Upper lobe of right lung (tissue), 1 donor: ENCODE measurements at places on chromosomes 5 and 9.

DNA sequence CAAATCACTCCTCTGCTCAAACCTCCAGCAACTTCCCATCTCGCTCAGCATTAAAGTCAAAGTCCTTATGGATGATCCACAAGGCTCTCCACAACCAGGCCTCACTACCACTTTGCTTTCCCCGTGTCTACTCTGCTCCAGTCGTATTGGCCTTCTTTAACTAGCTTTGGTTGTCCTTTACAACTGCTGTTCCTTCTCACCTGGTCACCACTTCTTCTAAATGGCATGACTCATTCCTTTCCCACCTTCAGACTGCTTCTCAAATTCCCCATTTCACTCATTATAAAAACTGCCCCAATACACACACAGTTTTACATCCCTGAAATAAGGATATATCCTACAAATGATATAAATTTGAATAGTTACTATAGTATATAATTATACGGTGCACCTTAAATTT, 30.4 kb downstream of the CERT1 start:
- no peak for DNase-seq

DNA sequence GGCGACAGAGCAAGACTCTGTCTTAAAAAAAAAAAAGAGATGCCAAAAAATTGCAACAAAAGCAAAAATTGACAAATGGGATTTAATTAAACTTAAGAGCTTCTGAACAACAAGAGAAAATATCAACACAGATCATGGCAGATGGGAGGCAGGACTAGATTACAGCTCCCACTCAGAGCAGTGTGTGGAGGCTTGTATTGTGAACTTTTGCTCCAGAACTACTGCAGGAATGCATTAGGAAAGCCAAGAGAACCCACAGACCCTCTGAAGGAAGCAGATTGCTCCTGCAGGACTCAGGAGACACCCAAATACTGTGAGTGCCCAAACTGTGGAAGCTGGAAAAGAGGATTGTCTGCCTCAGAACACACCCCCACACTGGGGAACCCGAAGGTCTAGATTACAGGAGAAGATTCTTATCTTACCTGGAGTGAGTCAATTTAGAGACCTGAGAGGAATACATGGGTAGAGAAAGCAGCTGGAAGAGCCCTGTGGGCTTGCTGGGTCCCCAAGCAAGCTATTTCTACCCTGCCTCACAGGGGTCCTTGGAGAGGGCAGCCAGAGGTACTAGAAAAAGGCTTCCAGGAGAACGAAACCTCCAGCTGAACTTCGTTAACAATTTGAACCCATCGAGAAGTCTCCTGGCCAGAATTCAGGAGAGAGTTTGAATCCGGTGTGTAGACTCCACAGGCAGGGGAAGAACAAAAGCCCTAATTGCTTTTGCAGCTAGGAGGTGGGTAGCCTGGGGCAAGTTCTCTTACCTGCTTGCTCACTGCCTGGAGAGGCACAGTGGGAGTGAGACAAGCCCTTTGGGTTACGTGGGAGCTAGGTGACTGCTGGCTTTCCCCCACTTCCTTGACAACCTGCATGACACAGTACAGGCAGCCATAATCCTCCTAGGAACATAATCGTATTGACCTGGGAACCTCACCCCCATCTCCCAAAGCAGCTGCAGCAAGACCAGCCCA, 593.4 kb upstream of the RGMB start:
- DNase-seq = no peak

DNA sequence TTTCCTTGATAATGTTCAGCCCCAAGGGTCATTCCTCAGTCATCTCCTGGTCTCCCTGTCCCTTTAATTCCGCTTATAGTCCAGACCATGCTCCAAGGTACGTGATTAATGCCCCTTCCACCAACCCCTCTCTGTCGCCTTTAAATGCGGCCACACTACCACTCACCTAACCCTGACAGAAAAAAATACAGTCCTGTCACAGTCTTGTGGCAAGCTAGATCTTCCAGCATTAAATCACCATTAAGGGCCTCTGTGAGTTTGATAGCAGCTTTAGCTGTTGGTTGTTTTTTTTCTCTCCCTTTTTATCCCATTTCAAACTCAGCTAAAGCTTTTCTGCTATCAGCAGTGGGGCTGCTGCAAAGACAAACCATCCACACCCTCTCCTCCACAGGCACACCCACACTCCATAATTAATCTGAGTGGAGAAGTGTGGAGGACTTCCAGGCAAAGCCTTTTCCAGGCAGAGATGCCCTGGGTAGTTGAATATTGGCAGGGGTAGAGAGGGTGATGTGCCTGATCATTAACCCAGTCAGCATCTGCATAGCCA, 522.7 kb upstream of the CLINT1 start:
- no peak for DNase-seq

DNA sequence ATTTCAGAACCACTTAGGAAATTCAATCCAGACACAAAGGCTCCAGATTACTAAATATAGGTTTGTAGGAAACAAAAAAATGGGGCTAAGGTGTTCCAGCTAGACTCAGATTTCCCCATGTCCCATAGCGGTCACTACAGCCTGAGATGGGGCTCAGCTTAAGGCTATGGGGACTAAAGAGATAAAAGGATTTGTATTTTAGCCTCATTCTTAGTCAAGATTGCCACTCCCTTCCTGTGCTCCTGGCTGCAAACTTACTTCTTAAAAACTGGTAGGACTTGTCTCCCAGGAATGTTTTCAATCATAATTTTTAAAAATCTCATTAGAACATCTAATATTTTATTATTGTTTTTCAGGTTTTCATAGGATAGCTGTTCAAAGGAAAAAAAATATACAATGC, 253.8 kb upstream of the DAB2 start:
- no peak for DNase-seq

DNA sequence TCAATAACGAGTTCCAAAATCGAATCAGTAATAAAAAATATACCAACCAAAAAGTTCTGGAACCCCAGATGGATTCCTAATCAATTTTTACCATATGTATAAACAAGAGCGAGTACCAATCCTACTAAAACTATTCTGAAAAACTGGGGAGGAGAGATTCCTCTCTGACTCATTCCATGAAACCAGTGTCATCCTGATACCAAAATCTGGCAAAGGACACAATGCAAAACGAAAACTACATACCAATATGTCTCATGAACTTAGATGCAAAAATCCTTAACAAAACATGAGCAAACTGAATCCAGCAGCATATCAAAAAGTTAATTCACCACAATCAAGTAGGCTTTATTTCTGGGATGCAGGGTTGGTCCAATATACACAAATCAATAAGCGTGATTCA, 30.5 kb upstream of the MACIR start:
- DNase-seq = no peak

GRCh38 chr9:115369322-115369957, 251.5 kb upstream of the TNC start:
- no peak for DNase-seq
